ENCODE measurements at places on chromosomes 6 and 20.

DNA sequence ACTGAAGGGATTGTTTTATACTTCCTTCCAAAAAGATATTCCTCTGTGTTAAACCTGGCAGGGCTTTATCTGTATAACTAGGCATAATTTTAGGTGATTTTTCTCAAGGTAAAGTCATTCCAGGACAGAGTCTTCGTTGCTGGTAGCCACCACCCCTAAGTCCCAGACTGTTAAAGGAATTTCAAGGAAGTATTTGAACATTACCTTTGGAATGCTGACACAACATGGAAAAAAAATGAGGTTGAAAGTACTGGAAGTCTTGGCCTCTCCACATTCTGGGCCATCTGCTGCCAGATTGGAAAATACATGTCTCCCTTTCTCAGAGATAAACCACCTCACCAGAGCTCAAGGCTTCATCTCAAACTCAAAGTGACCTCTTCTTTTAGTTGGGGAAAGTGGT is 27.0 kb upstream of the ETV7 start:
- DNase-seq = peak; percentile 8

DNA sequence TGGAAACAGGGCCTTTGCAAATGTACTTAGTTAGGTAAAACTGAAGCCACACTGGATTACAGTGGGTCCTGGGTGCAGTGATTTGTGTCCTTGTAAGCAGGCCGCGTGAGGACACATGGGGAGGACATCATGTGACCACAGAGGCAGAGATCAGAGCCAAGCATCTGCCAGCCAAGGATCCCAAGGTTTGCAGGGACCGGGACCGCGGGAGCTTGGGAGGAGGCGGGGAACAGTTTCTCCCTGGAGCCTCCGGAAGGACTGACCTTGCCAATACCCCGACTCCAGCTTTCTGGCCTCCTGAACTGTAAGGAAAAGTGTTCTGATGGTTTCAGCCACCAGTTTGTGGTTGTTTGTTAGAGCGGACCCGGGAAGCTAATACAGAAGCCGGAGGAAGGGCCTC is 500.9 kb downstream of the PREX1 start:
- DNase-seq = no peak

DNA sequence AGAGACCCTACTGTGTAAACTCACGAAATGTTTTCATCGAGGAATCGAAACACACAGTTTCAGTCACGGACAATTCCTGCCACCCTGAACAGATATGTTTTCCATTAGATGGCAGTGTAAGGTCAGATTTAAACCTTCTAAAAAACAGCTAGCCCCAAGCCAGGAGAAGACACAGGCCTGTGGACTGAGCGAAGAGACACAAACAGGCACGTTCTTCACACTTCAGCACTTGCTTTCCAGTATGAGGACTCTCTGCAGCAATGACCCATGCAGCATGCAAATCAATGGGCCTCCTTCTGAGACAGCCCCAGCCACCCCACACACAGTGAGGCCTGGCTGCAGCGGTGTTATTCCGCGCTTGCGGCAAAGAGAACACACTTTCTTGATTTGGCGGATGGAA is 31.9 kb downstream of the HUS1B start:
- peak; percentile 68 for DNase-seq

DNA sequence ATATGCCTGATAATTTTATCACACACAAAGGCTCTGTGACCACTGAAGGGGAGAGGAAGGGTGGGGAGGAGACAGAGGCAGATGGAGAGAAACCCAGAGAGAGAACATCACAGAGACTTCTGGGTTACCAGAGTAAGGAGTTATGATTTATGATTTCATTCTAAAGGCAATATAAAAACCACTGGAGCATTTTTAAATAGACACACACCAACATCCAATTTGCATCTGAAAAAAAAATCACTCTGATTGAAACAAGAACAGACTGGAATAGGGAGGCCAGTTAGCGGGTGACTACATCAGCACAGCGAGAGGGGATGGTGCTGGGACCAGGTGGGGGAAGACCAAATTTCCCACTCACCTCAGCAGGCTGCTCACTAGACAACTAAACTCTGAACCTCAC is 104.8 kb downstream of the AGPAT4 start:
- DNase-seq = peak; percentile 10

- DNase-seq = peak; percentile 78
These were observed 571 bp downstream of the ITCH start for GRCh38 chr20:34363465-34364222.

- no peak for DNase-seq
These were observed 91.3 kb downstream of the ADGRB3 start for GRCh38 chr6:68726337-68726736.

- no peak for DNase-seq
These were observed 254.7 kb downstream of the ARHGAP18 start for GRCh38 chr6:129455126-129455769.

GRCh38 chr6:149867876-149868640 is 3.9 kb upstream of the LRP11 start:
- peak; percentile 34 for DNase-seq

GRCh38 chr20:24432046-24432442 is 37.4 kb upstream of the SYNDIG1 start:
- no peak for DNase-seq

GRCh38 chr6:141521440-141521839 is 611.3 kb upstream of the GJE1 start:
- DNase-seq = no peak

DNA sequence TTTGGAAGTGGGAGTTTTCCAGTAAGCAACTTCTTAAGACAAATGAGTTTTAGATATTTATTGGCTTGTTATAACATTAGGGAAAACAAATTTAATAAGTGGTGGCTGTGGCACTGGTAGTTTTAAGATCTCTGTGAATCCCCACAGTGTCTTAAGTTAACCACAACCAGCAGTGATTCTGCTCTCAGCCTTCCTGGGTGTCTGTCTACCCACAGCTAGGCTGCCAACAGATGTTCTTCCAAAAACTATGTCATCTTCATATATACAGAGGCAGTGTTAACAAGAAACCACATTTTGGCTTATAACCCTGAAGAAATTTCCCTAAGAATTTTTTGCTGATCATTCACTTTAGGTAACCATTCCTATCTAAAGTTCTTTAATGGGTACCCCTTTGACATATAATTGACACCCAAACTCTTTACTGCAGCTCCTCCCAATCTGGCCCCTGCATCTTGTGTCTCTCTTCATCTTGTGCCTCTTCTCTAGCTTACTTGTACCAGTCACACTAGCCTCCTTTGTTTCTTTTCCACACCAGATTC is 52.7 kb downstream of the TOP1 start:
- peak; percentile 50 for DNase-seq

DNA sequence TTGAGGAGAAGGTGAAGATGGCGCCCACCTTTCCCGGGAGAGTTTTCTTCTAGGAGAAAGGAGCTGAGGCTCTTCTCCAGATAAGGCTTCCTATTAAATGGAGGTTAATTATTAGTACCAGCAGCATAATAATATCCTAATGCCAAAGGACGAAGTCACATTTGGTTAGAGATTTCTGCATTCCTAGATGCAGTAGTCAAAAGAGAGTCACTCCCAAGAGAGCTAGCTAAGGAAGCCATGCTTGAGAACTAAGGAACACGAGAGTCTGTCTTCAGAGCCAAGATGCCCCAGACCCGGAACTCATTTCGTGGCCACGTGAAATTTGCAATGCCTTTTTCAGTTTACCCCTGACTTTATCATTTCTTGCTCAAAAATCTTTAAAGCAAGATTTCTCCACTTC is 132.7 kb downstream of the TSHZ2 start:
- DNase-seq = no peak

GRCh38 chr20:47262365-47263013 is 94.0 kb downstream of the ZMYND8 start:
- no peak for DNase-seq

DNA sequence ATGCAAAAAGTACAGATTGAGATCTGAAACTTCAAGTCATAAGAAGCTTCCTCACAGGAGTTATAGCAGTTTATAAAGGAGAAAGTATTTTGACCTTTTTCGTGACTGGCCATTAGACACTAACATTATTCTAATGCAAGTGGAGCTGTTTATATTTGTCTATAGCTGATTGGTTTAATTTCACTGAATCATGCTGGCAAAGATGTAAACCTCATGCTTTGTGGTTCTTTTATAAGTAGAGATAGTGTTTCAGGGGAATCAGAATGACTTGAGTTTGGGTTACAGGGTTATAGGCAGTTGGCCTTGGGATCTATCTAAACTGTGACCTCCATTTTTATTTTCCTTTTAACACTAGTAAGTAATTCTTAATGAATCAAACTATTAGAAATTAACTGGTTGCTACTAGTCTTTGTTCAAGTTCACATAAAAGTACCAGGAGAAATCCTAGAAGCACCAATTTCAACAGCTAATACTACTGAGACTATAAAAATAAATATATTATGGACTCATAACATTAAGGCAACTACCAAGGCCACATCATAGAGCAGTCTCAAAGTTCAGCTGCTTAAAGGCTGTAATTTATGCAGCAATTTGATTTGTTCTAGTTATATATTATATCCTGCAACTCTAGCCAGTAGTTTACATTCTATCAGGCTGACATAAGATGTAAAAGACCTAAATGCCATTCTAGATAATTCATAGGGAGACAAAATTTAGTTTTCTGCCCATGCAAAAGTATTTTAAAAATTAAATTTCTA is 94.0 kb downstream of the RNGTT start:
- DNase-seq = peak; percentile 62

DNA sequence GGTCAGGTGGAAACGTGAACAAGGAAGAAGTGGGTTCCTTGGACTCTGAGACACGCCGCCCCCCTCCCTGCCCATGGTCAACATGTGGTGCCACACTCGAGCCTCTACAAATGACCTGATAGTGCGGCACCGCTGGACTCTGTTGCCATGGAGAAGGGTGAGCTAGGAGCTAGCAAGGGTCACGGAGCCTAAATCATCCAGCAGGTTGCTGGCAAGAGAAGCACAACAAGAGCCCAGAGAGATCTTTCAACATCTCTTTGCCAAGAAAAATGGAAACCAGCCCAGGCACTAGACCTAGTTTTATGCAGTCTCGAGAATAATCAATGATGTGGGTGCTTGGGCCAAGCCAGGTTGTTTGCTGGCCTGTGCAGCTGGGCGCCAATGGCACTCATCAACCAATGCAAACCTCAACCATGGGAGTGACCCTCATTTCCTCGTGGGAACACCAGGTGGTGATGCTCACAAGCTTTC is 69.5 kb downstream of the NOL4L start:
- no peak for DNase-seq

DNA sequence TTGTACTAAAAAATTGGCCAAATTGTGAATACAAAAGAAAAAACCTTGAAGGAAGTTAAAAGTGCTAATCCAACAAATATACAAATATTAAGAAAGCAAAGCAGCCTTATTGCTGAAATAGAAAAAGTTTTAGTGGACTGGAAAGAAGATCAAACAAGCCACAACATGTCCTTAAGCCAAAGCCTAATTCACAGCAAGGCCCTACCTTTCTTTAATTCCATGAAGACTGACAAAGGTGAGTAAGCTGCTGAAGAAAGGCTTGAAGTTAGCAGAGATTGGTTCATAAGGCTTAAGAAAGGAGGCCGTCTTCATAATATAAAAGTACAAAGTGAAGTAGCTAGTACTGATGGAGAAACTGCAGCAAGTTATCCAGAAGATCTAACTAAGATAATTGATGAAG is 53.5 kb downstream of the TINAG start:
- DNase-seq = no peak

- DNase-seq = peak; percentile 45
These were observed 147.5 kb upstream of the TCF21 start for GRCh38 chr6:133741375-133741861.

DNA sequence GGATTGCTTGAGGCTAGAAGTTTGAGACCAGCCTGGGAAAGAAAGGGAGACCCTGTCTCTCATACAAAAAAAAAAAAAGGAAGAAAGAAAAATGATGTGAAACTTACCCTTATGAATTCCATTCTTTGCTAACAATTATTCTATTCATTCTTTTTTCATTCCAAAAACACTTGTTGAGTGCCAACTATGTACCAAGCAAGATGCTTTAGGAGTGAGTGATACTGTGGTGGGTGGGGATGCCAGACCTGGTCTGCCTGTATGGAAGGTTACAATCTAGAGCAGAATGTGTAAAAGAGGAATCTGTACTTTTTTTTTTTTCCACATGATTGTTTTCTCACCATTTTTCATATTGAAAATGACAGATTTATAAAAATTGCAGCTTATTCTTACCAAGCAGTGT is 73.8 kb upstream of the TULP1 start:
- DNase-seq = no peak

DNA sequence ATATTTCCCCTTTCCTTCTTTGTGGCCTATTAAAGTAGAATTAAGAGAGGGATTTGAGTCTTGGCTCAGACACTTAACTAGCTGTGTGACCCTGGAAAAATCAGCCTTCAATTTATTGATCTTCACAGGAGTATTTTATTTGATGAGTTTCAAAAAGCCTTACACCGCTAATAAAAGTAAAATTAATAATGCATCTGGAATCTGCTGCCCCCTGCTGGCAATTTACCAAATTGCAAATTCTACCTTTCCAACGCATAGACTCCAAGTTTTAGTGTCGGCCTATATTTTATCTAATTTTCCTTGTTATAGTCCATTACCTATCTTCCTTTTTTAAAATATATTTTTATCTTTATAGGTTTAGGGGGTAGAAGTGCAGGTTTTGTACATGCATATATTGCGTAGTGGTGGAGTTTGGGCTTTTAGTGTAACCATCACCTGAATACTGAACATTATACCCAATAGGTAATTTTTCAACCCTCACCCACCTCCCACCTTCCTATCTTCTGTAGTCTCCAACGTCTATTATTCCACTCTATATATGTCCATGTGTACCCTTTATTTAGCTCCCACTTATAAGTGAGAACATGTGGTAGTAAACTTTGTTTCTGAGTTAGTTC is 46.3 kb downstream of the GOPC start:
- peak; percentile 54 for DNase-seq

DNA sequence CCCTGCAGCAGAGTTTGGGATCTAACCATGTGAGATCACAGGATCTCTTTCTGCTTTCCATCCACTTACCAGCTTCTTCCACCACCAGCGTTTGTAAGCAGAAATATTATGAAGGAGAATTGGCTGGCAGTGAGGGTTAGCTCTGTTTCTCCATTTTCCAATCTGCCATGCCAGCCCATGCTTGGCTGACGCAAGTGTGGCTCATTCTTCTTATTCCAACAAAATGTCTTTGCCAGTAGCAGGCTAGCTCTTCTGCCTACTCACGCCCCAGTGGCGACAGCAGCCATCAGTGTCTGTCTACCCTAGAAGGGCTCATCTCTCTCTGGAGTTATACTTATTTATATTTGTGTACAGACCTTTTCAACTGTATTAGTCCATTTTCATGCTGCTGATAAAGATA is 286.2 kb downstream of the FARS2 start:
- no peak for DNase-seq

DNA sequence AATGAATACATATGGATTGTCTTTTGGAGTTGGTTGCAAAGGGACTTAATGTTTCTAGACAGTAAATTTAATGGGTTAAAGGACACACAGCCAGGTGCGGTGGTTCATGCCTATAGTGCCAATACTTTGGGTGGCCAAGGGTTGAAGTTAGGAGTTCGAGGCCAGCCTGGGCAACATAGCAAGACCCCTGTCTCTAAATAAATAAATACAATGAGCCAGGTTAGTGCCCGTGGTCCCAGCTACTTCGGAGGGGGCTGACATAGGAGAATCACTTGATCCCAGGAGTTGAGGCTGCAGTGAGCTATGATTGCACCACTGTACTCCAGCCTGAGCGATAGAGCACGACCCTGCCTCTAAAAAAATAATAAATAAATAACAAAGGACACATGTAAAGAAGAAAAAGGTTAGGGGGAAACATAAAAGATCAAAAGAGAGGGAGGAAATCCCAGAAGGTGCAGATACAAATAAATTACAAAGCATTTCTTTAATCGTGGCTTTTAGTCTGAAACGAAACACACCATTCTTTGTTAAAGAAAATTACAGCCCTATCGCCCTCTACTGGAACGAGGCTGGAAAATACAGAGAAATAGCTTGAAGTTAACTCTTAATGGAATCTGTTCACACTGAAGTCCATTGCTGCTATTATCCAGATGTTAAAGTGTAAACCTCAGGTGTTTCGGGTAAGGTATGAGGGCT is 42.6 kb upstream of the SCML4 start:
- peak; percentile 44 for DNase-seq

Data from mesenchymal stem cell (in vitro differentiated cells and primary cell).